HT1080 (cell line): ENCODE measurements at places on chromosomes 12 and 14. TPM values are rescaled to one million over a fixed set of nuclear protein-coding genes. Genes with fewer than 3 reads are reported as not detected.

DNA sequence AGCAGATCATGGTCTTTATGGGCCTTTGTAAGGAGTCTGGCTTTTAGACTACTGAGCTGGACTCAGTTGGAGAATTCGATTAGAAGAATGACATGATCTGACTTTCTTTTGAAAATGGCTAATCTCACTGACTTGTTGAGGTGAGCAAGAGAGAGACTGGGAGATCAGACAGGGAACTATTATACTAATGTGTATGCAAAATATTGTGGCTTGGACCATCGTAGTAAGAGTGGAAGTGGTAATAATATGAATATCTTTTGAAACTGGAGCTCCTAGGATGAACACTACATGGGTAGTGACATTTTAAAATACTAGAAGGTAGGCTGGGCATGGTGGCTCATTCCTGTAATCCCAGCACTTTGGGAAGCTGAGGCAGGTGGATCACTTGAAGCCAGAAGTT is 56.2 kb upstream of the CCT2 start:
- no peak for DNase-seq

ACOT6 gene
- total RNA-seq = not detected in 2 replicates

DNA sequence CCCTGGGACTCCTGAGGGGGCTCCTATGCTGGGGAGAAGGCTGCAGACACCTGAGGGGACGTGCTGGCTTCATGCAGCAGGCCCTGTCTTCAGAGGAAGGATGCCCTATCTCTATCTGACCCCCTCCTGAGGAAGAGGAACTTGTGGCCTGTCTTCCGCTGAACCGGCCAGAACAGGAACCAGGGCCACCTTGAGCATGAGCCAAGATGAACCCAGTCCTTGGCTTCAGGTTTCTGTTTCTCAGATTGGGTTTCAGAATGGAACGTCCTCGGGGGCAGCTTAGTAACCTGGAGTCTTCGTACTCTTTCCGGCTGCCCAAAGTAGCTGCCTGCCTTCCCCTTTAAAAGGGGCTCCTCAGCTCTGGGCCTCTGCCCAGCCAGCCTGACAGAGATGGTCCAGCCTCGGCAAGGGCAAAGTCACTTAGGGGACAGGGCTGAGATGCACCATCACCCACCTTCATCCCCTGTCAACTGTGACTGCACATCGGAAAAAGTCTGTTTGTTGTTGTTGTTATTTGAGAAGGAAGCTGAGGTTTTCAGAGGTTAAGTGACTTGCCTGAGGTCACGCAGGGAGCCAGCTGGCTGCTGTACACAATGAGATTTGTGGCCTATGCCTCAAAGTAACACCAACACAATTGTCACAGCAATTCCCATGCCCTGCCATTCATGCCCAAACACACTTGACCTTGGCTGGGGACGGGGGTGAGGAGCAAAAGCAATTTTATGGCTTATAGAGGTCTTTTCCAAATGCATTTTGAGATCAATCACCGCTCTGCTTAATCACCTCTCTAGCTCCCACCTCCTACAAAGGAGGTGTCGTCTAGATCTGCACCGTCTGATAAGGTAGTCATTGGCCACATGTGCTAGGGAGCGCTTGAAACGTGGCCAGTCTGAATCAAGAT is 13.4 kb downstream of the ASB2 start:
- DNase-seq = peak; percentile 26

DNA sequence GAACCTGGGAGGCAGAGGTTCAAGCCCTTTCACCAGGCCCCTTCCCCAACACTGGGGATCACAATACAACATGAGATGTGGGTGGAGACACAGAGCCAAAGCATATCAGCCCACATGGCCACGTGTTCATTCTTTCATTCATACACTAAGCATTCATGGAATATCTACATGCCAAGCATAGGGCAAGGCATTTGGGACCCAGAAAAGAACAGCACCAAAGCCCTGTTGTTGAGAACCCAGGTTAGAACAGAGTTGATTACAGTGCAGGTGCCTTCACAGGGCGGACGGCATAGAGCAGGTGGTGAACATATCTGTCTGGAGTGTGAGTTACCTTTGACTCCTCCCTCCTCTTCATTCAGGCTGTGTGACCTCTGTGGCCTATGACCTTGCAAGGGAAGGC is 159.4 kb upstream of the GSC start:
- DNase-seq = no peak

BEGAIN gene
- total RNA-seq = 0.33 and 0.35 TPM in 2 replicates

GRCh38 chr12:51530208-51530607 is 60.8 kb upstream of the SCN8A start:
- DNase-seq = no peak

DNA sequence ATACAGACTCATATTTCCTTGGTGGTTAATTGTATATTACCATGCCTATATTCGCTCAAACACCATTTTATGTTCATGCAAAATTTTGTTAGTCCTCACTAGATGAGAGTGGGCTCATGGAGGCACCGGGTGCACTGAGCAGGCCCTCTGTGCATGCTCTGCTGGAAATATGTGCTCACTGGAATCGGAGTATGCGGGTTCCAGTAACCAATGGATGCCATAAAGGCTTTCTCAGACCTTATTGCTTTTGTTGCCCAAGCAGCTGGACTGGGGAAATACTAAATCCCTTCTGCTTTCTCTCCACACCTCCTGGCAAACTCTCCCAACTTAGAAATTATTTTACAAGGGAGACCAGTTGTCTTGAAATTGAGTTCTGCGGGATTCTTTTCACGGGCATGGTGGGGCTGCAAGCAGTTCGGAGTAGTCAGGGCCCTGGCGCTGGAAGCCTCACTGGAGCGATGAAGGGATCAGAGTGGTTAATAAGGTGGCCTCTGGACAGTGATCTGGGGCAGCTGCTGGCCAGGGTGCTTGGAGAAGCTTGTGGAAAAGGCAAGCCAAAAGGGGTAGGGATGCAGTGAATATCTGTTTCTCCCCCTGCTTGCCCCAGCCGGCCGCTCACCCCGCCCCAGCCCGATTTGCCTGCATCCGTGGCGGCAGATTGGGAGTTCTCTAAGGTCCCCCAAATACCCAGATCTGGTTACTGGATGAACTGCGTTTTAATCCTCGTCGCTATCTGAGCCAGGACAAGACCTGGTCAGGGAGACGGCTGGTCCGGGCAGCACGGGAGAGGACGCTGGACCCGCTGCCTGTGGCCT is 7.4 kb upstream of the HOXC6 start:
- DNase-seq = no peak

CLEC4A gene
- not detected in 2 replicates for total RNA-seq

DNA sequence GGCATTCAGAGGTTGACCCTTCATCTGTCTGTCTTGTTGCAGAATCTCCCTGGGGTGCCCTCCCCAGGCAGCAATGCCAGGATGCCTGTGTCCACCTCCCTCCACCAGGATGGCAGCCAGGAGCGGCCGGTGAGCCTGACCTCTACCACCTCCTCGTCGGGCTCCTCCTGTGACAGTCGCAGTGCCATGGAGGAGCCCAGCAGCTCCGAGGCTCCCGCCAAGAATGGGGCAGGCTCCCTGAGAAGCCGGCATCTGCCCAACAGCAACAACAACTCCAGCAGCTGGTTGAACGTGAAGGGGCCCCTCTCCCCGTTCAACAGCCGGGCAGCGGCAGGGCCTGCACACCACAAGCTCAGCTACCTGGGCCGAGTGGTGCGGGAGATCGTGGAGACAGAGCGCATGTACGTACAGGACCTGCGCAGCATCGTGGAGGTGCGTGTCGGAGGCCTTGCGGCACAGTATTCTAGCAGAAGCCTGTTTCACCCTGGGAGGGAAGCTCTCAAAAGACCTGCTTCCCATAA is 23.4 kb downstream of the PLEKHG3 start:
- DNase-seq = no peak

GRCh38 chr12:15733136-15733535 is 56.1 kb downstream of the EPS8 start:
- DNase-seq = no peak

- DNase-seq = no peak
Observed at GRCh38 chr12:99553461-99553860, 94.1 kb upstream of the GARIN6 start.

ERP27 gene
- total RNA-seq = 0.03 TPM in 1 of 2 replicates, not detected in the other

PTCSC3 gene
- total RNA-seq = not detected in 2 replicates

DNA sequence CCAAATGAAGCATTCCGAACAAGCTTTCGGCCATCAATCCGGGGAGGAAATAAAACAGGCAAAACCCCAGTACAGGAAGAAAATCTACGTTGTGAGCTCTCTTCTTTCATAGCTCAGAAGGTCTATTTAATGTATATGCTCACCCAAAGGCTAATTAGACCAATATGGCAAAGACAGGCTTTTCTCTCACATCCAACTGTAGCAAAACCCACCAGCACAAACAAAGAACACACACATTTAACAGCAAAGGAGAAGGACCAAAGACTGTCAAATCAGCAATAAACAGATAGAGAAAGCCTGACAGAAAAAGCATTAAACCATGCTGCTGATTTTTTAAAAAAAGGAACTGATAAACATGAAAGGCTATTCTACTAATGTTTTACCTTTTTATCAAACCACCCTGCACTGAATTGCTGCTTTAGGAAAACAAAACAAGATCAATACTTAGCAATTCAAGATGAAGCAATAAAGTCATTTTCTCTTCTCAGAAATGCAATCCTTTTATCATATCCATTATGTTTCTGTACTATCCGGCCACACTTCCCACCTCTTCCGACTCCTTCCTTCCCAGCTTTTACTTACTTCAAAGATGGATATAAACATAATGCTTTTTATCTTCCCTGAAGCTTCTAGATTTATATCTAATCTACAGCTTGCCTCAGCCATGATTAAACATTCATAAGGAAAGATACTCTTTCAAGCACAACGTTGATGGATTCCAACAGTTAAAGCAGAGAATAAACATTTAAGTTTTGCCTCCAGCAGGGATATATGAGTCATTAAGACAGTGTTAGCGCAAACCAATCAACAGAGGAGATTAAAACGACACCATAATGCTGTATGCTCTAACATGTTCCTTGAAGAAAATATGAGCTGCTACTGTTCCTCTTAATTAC is 74.6 kb upstream of the BBS10 start:
- DNase-seq = no peak

GRCh38 chr14:64938972-64939816 is 3.4 kb downstream of the GPX2 start:
- DNase-seq = no peak
